Endothelial cell of umbilical vein (primary cell): ENCODE measurements at places on chromosomes 12 and 14. TPM values are rescaled to one million over a fixed set of nuclear protein-coding genes. Genes with fewer than 3 reads are reported as not detected.

Gene DTD2
- total RNA-seq: 10.8 and 14.4 TPM in 2 replicates

Gene GLIPR1L1
- total RNA-seq: not detected in 2 replicates

Gene SIX6
- not detected in 2 replicates for total RNA-seq

Gene BIN2
- total RNA-seq: not detected in 2 replicates

Gene TAS2R31
- total RNA-seq: 3.2 and 4.3 TPM in 2 replicates

Gene LHX5
- not detected in 2 replicates for total RNA-seq

Gene SLC15A4
- total RNA-seq: 24.5 and 24.6 TPM in 2 replicates

Gene C14orf180
- total RNA-seq: not detected in 2 replicates

Gene C12orf50
- 0.30 and 0.31 TPM in 2 replicates for total RNA-seq

Gene CDKN1B
- total RNA-seq: 32.0 and 40.8 TPM in 2 replicates

Gene ETNK1
- total RNA-seq: 63.8 and 68.4 TPM in 2 replicates

Gene KRT6C
- not detected in 2 replicates for total RNA-seq

Gene USP15
- total RNA-seq: 61.8 and 66.2 TPM in 2 replicates

Gene BCDIN3D
- total RNA-seq: 2.5 and 3.1 TPM in 2 replicates

Gene GALNT6
- total RNA-seq: 38.3 and 39.2 TPM in 2 replicates

Gene ERBB3
- total RNA-seq: 0.11 TPM in 1 of 2 replicates, not detected in the other

Gene DPPA3
- total RNA-seq: not detected in 2 replicates

Gene BCL2L14
- total RNA-seq: not detected in 2 replicates

Gene ZNF641
- total RNA-seq: 5.0 and 6.7 TPM in 2 replicates

Gene MUCL1
- not detected in 2 replicates for total RNA-seq

Gene ESRRB
- total RNA-seq: not detected in 2 replicates

Gene PRICKLE1
- 69.0 and 86.0 TPM in 2 replicates for total RNA-seq

Gene RASAL1
- not detected in 2 replicates for total RNA-seq

Gene PLA2G1B
- not detected in 2 replicates for total RNA-seq

Gene PTPRR
- total RNA-seq: 0.46 and 0.72 TPM in 2 replicates

Gene LTBP2
- 264 and 268 TPM in 2 replicates for total RNA-seq

Gene P3H3
- total RNA-seq: 76.5 and 92.6 TPM in 2 replicates

Gene FLRT2
- total RNA-seq: 125 and 202 TPM in 2 replicates

Gene FGF6
- total RNA-seq: not detected in 2 replicates
